Endothelial cell of umbilical vein (primary cell): ENCODE measurements at places on chromosomes 13 and 19. TPM values are rescaled to one million over a fixed set of nuclear protein-coding genes. Genes with fewer than 3 reads are reported as not detected.

DNA sequence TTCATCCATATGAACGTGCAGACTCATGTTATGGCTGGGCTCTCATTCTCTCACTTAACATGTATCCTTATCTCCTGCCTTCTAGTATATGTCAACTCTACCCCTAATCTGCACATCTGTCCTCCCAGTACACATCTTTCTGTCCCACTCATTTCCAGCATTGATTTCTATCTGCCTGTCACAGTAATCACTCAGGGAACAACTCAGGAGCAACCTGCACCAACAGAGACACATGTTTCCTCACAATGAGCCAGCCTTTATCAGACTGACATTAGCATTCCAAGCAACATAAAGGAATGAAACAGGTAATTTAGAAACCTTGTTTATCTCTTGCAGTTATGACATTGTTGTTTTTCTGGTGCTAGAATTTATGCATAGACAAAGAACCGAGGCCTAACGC lies 17.6 kb upstream of the SLC7A1 start:
- H3K27ac ChIP-seq = no peak overlapping the region
- H3K27me3 ChIP-seq = peaks cover 10% of the 10 kb centered on the region
- no peaks in the 10 kb centered on the region for H3K4me1 ChIP-seq
- no peak overlapping the region for H3K4me3 ChIP-seq
- DNase-seq = no peak

The DACT3 gene
- 0.22 and 0.65 TPM in 2 replicates for total RNA-seq

DNA sequence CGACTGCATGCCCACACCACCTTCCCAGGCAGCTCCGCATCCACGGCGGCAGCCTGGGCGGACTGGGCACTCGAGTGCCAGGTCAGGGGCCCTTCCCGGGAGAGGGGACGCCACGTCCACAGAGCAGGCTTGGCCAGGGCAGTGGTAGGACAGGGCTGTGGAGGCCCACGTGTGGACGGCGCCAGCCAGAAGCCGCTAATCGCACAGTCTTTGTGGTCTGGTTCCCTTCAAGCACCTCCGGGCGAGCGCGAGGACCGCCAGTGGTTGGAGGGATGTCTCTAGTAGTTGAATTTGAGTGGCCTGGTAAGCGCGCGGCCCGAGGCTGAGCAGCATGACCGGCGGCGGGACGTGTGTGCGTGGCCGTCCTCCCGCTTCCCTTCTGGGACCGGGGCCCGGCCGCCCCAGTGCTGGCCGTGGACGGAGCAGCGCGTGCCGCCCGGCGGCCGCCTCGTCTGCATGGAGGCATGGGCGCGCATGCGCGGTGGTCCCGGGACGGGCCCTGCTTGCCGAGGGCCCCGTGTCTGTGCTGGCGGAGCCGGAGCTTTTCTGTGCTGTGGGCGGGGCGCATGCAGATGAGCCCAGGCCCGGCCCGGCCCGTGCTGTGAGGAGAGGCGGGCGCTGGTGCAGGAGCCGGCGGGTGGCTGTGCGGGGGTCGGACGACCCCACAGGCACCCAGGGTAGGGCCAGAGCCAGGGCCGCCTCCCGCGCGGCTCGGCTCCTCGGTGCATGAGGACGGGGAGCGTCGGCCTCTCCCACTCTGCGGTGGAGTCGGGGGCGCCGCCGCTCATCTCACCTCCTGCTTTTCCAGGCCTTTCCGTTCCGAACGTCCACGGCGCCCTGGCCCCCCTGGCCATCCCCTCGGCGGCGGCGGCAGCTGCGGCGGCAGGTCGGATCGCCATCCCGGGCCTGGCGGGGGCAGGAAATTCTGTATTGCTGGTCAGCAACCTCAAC lies 8.6 kb downstream of the PTBP1 start:
- no peak overlapping the region for H3K27ac ChIP-seq
- no peaks in the 10 kb centered on the region for H3K27me3 ChIP-seq
- H3K4me1 ChIP-seq = peaks cover 17% of the 10 kb centered on the region

The SULT2A1 gene
- total RNA-seq = not detected in 2 replicates

The CLEC17A gene
- not detected in 2 replicates for total RNA-seq

DNA sequence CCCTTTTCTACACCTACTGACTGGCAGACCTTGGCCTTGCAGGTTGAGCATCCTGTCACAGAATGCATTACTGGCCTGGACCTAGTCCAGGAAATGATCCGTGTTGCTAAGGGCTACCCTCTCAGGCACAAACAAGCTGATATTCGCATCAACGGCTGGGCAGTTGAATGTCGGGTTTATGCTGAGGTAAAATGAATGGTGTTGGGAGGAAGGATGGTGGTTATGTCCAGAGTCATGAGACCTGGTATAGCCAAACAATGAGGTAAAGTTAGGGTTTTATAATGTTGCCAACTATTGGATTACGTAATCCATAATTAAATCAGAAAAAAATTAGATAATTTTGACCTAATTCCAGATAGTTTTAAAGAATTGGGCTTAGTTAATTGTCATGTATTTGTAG lies 212.5 kb downstream of the PCCA start:
- no peak for DNase-seq
- no peak overlapping the region for H3K4me3 ChIP-seq
- peaks cover 7% of the 10 kb centered on the region for H3K4me1 ChIP-seq
- H3K27me3 ChIP-seq = no peaks in the 10 kb centered on the region
- no peaks in the 10 kb centered on the region for H3K36me3 ChIP-seq

GRCh38 chr13:26600343-26600742 lies 42.9 kb downstream of the WASF3 start:
- no peak for DNase-seq
- no peak overlapping the region for H3K4me3 ChIP-seq
- H3K36me3 ChIP-seq = no peaks in the 10 kb centered on the region
- no peak overlapping the region for H3K27ac ChIP-seq
- no peaks in the 10 kb centered on the region for H3K27me3 ChIP-seq

DNA sequence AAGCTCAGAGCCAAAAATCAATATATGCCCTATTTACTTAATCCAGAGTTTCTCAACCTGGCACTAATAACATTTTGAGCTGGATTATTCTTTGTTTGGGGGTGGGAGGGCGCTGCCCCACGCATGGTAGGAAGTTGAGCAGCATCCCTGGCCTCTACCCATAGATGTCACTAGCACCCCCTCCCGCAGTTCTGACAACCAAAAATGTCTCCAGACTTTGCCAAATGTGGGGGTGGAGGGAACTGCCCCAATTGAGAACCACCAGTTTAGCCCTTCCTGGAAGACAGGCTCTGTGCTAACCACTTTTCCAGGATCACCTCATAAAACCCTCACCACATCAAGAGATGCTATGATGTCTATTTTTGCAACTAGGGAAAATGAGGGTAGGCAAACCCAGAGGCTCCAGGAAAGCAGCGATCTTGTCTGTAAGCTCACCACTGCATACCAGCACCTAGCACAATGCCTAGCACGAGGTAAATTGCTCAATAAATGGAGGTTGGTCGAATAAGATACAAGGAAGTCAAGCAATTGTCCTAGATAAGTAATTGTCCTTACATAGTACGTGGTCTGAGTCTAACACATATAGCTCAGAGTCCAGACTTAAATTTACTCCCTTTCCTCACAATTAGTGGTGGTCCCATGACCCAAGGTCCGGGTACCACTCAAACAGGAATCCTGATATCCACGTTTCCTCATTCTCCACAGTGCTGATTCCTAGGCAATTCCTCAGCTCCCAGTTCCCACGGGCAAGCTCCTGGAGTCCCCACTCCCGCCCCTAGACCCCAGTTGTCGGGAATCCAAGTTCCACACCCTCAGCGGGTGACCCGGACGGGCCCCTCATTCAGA lies 892 bp downstream of the TRIR start:
- DNase-seq = peak; percentile 29
- peak overlapping the region; percentile 82 for H3K4me3 ChIP-seq
- no peaks in the 10 kb centered on the region for H3K27me3 ChIP-seq
- peaks cover 9% of the 10 kb centered on the region for H3K36me3 ChIP-seq

DNA sequence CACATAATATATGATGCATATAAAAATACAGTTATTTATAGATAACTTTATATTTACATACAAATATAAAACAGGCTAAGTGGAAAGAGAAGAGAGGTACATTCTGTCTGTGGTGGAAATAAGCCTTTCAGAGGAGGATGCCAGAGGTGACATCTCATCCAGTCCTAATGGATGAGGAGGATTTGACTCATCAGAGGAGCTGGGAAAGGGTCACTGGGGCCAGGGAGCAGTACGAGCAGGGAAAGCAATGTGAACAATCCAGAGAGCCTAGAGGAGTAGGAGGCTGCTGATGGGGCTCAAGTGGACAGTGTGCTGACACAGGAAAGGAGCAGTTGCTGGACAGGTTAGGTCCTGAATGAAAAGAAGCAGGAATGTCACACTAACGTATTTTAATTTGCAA lies 18.6 kb downstream of the NALCN start:
- no peak overlapping the region for H3K27ac ChIP-seq
- no peak overlapping the region for H3K4me3 ChIP-seq
- peak; percentile 59 for DNase-seq
- H3K4me1 ChIP-seq = peaks cover 15% of the 10 kb centered on the region
- H3K36me3 ChIP-seq = no peaks in the 10 kb centered on the region

The DENND1C gene
- not detected in 2 replicates for total RNA-seq

DNA sequence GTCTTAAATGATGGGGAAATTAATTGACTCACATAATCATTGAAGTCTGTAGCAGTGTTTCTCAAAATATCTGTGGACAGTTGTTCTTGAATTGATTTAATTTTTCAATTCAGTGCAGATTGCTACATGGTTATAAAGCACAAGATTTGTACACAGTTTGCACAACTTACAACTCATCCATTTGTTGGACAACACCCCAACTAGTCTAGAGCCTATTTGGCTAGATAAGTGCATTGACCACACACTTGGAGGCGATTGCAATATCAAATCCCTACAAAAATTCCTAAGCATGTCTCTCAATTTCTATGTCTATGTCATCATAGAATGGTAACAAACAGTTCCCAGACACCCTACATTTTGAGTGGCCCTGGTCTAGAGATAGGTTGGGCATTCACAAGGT lies 48.0 kb upstream of the IPO5 start:
- H3K36me3 ChIP-seq = no peaks in the 10 kb centered on the region
- peaks cover 5% of the 10 kb centered on the region for H3K27me3 ChIP-seq
- no peak overlapping the region for H3K27ac ChIP-seq
- no peak overlapping the region for H3K4me3 ChIP-seq
- no peak for DNase-seq

GRCh38 chr13:88617176-88617575 lies 946.0 kb downstream of the SLITRK5 start:
- H3K27ac ChIP-seq = no peak overlapping the region
- H3K4me3 ChIP-seq = no peak overlapping the region
- DNase-seq = no peak
- no peaks in the 10 kb centered on the region for H3K4me1 ChIP-seq
- no peaks in the 10 kb centered on the region for H3K36me3 ChIP-seq
- H3K27me3 ChIP-seq = no peaks in the 10 kb centered on the region

- peak within 1 kb of the TSS; percentile 63 for H3K4me3 ChIP-seq
- no peak within 1 kb of the TSS for H3K27ac ChIP-seq
- no peaks in the 10 kb centered on the region for H3K36me3 ChIP-seq
- H3K27me3 ChIP-seq = peaks cover 1% of the 10 kb centered on the region
These were observed at the start of gene TLE2 for GRCh38 chr19:3029065-3029923. Gene TLE2 (minus strand): TSS chr19:3029280. CDS start chr19:3028904, 376 bp downstream.

The SHD gene
- total RNA-seq = not detected in 2 replicates

The IER2 gene
- total RNA-seq = 81.6 and 97.0 TPM in 2 replicates

The ZNF175 gene
- total RNA-seq = 16.5 and 21.4 TPM in 2 replicates

The CEACAM3 gene
- total RNA-seq = not detected in 2 replicates

DNA sequence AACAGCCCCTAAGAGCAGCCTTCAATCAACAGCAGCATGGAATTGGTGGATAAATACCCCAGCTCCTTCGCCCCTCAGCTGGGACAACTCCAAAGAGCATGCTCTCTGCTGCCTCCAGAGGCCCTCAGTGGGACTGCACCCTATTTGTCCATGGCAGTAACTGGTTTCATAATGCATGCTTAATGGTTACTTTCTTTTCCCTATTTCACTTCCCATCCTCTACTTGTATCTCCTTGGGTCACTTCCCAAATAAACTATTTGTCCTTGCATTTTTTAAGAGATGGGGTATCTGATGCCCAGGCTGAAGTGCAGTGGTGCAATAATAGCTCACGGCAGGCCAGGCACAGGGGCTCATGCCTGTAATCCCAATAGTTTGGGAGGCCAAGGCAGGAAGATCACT lies 13.5 kb upstream of the TPM4 start:
- H3K4me3 ChIP-seq = no peak overlapping the region
- no peaks in the 10 kb centered on the region for H3K36me3 ChIP-seq
- no peak overlapping the region for H3K27ac ChIP-seq
- no peaks in the 10 kb centered on the region for H3K27me3 ChIP-seq
- H3K4me1 ChIP-seq = peaks cover 21% of the 10 kb centered on the region

- H3K4me1 ChIP-seq = no peaks in the 10 kb centered on the region
- H3K27me3 ChIP-seq = no peaks in the 10 kb centered on the region
- no peak overlapping the region for H3K4me3 ChIP-seq
These were observed 487.8 kb downstream of the KCTD12 start for GRCh38 chr13:76398425-76398824.

The ERICH4 gene
- not detected in 2 replicates for total RNA-seq

The KIR3DL1 gene
- not detected in 2 replicates for total RNA-seq

DNA sequence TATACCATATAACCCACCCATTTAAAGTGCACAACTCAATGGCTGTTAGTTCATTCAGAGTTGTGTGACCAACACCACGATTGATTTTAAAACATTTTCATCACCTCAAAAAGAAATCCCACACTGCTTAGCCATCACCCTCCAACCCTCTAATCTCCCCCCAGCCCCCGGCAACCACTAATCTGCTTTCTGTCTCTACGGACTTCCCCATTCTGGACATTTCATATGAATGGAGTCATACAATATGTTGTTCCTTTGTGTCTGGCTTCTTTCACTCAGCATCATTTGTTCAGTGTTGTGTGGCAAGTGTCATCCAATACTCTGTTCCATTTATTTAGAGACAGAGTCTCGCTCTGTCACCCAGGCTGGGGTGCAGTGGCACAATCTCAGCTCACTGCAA lies 4.0 kb upstream of the PNMA8B start:
- DNase-seq = no peak
- H3K4me1 ChIP-seq = no peaks in the 10 kb centered on the region
- no peaks in the 10 kb centered on the region for H3K36me3 ChIP-seq
- H3K27ac ChIP-seq = no peak overlapping the region

GRCh38 chr19:3904233-3904632 lies 23.7 kb downstream of the ATCAY start:
- no peaks in the 10 kb centered on the region for H3K36me3 ChIP-seq
- H3K27ac ChIP-seq = no peak overlapping the region
- no peaks in the 10 kb centered on the region for H3K4me1 ChIP-seq
- H3K27me3 ChIP-seq = no peaks in the 10 kb centered on the region
- H3K4me3 ChIP-seq = no peak overlapping the region
- no peak for DNase-seq

GRCh38 chr19:37975071-37975470 lies 68.1 kb downstream of the SIPA1L3 start:
- H3K4me1 ChIP-seq = peaks cover 5% of the 10 kb centered on the region
- DNase-seq = no peak
- no peak overlapping the region for H3K27ac ChIP-seq
- H3K36me3 ChIP-seq = no peaks in the 10 kb centered on the region
- H3K4me3 ChIP-seq = no peak overlapping the region

The KLK5 gene
- total RNA-seq = not detected in 2 replicates

DNA sequence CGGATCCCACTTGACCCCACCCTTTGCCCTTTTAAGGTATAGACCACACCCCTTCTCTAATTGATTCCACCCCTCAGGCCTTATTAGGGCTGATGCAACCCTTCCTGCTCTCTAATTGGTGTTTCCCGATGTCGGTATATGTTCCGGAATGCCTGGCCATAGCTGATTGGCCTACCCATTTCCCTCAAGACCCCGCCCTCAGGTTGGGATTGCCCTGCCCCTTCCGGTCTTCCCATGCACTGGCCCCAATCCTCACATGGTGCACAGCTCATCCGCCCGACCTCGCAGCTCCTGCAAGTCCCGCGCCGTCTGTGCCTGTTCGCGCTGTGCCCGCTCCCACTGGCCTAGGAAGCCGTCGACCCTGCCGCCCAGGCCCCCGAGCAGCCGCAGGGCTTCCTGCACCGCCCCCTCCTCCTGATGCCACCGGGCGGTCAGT lies 18.1 kb downstream of the TSKS start:
- H3K4me1 ChIP-seq = no peaks in the 10 kb centered on the region
- no peak for DNase-seq
- no peaks in the 10 kb centered on the region for H3K27me3 ChIP-seq
- no peaks in the 10 kb centered on the region for H3K36me3 ChIP-seq
